ENCODE measurements at places on chromosomes 2 and 18.
A peak's percentile ranks its signal among the peaks of the same experiment; 100 is the strongest.

DNA sequence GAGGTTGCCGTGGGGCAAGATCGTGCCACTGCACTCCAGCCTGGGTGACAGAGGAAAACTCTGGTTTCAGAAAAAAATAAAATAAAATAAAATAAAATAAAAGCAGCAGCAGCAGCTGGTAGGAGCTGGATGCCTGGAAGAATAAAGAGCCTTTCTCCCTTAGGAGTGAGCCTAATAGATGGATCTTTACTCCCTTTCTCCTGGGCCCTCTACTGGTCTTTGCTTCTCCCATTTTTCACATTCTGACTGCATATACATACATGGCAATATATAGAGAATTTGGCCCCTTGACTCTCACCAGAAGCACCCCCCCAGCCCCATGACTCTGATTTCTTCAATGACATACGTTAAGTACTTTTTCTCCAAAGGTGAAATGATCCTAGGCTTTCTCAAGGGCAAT is 9.8 kb upstream of the MALT1 start:
- no peak for DNase-seq

- DNase-seq, result no peak
Measured at GRCh38 chr2:236667526-236667925, 97.9 kb downstream of the ACKR3 start.

GRCh38 chr2:9803023-9803805 is 40.1 kb upstream of the TAF1B start:
- no peak for DNase-seq

DNA sequence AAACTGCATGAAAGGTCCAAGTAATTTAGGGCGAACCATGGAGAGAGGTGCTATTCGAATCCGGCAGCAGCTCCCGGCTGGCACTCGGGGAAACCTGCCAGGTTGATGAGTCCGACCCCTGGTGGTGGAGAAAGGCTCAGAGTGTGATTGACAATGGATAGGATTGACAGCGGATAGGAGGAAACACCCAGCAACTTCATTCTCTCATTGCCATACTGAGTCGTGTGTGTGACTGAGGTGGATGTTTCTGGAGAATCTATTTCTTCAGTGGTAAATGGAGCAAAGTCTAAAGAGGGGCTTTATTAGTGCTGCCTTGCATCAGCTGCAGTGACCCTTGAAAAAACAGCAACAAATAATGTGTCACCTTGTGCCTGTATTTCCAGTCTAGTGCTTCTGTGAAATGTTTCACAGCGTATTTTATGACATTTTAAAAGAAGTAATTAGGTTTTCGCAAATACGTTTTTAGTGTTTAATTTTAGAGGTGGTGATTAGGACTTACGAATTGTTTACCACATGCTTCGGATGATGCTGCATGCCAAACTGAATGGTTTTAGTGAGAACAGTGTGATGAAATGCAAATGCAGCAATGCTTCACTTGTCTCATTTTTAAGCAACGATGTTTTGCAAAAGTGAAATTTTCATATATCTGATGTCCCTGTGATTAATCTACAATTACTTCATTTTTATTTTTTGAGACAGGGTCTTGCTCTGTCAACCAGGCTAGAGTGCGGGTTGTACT is 102.0 kb downstream of the DCDC2C start:
- DNase-seq, result no peak

DNA sequence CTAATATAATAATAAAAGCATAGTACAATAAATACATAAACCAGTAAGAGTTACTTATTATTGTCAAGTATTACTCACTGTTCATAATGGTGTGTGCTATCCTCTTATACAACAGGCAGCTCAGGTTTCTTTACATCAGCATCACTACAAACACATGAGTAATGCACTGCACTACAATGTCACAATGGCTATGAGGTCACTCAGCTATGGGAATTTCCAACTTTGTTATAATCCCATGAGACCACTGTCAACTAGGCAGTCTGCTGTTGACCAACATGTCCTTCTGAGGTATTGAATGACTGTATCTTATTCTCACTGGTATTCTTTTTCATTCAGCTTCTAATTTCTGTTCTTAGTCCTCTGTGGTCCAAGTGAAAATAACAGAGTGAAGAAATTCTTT is 250.4 kb upstream of the DSEL start:
- DNase-seq, result no peak

GRCh38 chr2:12008425-12009061 is 262.1 kb downstream of the LPIN1 start:
- DNase-seq, result no peak

DNA sequence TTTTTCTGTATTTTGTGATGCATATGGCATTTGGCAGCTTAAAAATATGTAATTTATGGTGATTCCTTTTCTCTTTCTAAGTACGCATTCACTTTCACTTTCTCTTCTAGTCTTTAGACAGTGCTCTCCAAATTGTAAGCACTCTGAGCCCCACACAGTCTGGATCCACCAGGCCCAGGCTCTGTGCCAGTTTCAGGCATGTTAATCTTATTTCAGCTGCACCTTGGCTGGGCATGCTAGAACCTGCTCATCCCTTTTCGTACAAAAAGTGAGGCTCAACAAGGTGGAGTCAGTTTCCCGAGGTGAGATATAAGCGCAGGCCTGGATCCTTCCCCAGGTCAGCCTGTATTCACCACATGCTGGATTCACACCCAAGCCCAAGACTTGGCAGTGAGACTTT is 203.9 kb downstream of the MTX2 start:
- no peak for DNase-seq

DNA sequence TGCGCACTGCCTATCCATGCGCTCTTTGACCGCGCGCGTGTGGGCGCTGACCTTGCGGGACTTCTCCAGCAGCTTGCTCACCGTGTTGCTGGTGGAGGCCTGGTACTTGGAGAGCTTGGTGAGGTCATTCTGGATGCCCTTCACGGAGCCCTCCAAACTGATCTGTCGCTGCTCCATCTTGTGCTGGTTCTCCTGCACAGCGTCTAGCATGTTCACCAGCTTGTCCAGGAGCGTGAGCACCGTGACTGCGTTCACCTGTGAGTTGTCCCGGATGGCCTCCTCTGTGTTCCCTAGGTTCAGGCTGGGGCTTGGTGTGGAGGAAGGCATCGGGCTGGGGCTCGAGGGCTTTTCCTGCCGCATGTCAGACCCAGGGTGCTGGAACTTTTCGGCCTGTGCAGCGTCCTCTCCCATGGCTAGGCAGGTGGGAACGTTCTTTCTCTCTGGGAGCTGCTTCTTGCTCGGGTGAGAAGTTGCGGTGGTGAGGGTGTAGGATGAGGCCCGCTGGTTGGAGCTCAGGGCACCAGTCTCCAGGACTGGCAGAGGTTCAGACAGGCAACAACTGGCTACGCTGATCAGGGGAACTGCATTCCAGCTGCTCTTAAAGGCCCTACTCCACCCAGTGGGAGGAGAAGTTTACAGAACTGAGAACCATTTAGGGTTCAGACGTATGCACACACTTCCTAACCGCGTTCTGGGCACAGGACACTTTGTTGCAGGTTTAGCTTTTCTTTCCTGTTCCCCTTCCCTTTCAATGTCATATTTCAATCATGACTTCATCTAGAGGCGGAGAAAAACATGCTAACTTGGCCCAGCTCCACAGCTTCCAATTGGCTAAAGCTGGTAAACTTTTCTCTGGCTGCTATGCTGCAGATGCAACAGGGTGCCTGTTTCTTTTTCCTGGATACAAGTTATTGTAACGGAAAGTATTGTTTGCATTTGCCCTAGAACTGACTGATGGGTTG is at the start of gene CAVIN2:
CAVIN2 (minus strand) TSS at position 574 of the 962 bp plus-strand sequence; CDS start at position 411, 163 bp downstream.
- DNase-seq, result no peak

GRCh38 chr2:230323385-230324106 is 3.4 kb upstream of the SP140L start:
- no peak for DNase-seq

DNA sequence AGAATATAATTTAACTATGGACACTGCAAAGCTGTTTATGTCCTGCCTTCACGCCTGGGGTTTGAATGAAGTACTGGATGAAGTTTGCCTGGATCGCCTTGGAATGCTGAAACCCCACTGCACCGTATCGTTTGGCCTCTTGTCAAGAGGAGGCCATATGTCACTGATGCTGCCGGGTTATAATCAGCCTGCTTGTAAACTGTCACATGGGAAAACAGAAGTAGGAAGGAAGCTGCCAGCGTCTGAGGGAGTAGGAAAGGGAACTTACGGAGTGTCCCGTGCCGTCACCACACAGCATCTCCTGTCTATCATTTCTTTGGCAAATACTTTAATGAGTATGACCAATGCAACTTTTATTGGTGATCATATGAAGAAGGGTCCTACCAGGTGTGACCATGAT is 105.8 kb downstream of the WDR7 start:
- no peak for DNase-seq

DNA sequence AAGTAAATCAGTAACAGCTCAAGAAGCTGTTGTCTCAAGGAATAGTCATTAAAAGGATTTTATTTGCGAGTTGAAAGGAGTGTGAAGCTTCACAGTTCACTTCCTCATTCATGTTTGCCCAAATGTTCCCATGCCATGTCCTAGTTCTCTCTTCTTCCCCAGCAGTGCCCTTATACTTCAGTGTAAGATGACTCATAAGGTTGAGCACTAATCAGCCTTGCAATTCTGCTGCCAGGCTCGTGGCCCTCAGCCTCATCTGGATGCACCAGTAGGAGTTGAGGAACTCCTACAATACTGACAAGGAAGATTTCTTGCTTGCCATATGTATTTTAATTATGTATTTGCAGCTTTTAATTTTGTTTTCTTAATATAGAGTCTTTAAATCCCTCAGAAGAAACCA is 1980.4 kb downstream of the SUCLG1 start:
- DNase-seq, result no peak

GRCh38 chr2:159605441-159606178 is 10.7 kb downstream of the BAZ2B start:
- DNase-seq, result no peak

GRCh38 chr2:97819754-97820153 is 106.4 kb downstream of the ZAP70 start:
- no peak for DNase-seq

DNA sequence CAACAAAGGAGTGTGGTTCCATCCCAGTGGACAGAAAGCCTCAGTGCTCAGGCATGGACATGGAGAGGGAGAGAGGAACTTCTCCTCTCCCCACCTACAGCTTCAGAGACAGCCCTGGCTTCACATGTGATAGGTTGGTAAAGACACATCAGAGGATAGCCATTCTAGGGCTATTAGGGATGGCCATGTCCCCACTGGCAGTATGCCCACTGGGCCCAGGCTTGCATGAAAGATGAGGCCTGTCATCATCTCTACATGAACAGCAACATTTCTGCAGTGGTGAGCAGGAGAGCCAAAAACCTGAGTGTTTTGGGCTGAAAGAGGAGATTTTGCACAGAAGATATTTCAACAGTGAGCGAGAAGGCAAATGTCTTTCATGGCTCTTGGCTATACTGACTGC is 517.2 kb downstream of the NR4A2 start:
- no peak for DNase-seq

- no peak for DNase-seq
Measured at GRCh38 chr2:200615247-200615646, 29.4 kb downstream of the AOX1 start.

GRCh38 chr2:224687156-224687555 is 29.0 kb downstream of the CCDC195 start:
- no peak for DNase-seq

DNA sequence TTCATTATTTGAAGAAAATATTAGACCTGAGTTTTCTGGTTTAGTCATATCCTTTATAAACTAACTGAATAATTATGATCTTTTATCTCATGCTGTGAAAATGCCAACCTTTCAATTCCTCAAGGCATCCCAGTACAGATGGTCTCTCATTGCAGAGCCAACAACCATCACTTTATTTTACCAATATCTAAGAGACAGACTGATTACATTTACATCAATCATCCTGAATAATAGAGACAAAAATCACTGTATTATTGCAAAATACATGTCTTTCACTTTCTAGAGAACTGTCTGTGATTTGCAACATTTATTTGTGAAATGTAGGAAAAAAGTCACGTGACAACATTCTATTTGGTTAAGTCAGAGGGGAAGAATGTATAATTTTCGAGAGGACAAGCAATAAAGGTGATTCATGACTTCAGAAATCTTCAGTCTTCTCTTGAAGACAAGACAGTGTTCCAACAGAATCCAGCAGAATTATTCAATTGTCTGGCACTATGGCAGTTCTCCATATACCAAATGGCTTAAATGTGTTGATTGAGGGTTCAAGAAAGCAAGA is 503.6 kb upstream of the SYT4 start:
- no peak for DNase-seq

DNA sequence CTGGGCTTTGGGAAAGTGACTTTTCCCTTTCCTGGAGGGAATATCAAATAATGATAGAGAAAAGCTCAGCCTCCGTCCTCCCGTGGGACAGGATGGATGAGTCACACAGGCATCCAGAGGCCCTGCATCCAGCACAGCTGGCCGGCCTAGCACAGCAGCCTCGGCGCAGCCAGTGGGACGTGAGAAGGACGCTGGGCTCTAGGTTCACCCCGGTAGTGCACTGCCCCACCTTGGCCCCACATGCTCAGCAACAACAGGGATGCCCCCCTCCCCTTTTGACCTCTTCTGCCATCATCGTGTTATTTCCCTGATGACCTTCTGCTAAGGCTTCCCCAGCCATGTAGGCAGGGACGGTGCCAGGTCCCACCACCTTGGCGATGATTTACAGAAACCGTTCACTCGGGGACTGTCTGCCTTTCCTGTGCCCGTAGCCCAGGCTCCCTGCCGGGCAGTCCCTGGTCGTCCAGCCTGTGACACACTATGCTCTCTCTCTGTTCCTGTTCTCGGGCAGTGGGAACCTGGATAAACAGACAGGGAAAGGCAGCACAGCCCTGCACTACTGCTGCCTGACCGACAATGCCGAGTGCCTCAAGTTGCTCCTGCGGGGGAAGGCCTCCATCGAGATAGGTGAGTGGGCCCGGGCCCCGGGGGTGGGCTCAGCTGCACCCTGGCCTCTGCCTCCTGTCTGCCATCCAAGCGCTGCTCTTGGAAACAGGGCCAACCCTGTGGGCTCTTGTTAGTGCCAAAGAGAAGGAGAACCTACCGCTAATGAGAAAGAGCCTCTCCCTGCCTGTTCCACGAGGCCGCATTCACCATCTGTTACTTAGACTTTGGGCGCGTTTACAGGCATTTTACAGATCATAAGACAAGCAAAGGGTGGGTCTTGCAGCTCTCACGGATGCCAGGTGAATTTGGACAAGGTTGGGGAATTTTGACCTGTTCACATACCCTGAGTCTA is 44.6 kb downstream of the ITGB1BP1 start:
- no peak for DNase-seq

- DNase-seq, result peak; percentile 65
Measured at GRCh38 chr2:236168110-236169080, at the start of gene GBX2. Gene GBX2, minus strand, starts transcription at chr2:236168386. Its CDS starts 415 bp downstream, at chr2:236167971.

DNA sequence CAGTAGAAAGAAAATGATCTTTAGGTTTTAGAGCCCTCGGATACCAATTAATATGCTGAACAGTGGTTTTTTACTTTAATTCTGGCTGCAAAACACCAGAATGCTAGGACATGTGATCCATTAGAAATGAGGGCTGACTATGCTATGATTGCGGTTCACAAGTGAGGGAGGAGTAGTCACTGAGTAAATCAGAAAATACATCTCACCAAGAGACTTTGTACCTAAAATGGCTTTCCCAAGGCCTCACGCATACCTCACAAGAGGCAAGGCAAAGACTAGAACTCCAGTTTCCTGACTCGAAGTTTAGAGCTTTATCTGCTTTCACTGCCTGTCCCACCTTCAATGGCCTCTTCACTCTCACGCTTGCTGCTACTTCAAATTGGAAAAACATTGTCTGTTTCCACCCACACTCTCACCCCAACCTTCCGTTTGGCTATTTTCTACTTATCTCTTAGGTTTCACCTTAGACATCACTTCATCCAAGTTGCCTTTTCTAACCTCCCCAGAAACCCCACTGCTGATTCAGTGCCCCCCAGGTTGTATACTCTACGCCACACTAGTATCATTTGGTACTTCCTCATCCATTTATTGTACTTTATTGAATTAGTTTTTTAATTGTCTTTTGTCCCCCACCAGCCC is 5.1 kb upstream of the MBD2 start:
- DNase-seq, result no peak

All from NCI-H748 treated with DMSO at 0.1 percent for 48 hours (cell line).